Activated CD4-positive, alpha-beta T cell treated with anti-CD3 and anti-CD28 coated beads, Interleukin-2, amount 10 ng/mL, durations not matched to agents 7 days and 5 days (primary cell): ENCODE measurements at places on chromosomes 7 and 10. TPM values are rescaled to one million over a fixed set of nuclear protein-coding genes. Genes with fewer than 3 reads are reported as not detected.

Gene AKR1D1
- total RNA-seq = not detected

Gene SEC24C
- total RNA-seq = 93.1 TPM

Gene UPK3B
- 1.5 TPM for total RNA-seq

Gene MYH16
- not detected for total RNA-seq

DNA sequence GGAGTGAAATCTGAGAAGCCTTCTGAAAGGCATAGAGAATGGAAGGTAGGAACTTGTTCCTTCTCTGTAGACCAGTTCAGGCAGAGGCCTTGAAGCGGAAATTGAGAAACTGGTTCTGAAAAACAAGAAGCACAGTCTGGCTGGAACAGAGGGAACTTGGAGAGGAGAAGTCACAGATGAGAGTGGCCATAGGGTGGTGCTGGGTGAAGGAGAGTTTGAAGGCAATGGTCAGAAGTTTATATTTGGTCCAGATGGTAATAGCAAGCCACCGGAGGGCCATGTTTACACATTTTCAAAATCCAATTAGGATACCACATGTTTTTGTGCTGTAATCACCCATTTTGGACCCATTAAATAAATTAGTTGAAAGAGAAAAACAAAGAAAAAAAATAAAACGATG is 692.5 kb downstream of the INHBA start:
- no peaks in the 10 kb centered on the region for H3K4me1 ChIP-seq
- H3K4me3 ChIP-seq = no peak overlapping the region
- no peak overlapping the region for H3K27ac ChIP-seq

- H3K27ac ChIP-seq = no peak overlapping the region
- no peaks in the 10 kb centered on the region for H3K27me3 ChIP-seq
- no peaks in the 10 kb centered on the region for H3K36me3 ChIP-seq
- no peak for DNase-seq
- no peak overlapping the region for H3K4me3 ChIP-seq
These were observed 723.4 kb downstream of the PARD3 start for GRCh38 chr10:34091635-34092195.

- DNase-seq = no peak
- H3K4me1 ChIP-seq = peaks cover 17% of the 10 kb centered on the region
- peaks cover 4% of the 10 kb centered on the region for H3K36me3 ChIP-seq
- no peak overlapping the region for H3K4me3 ChIP-seq
- no peaks in the 10 kb centered on the region for H3K27me3 ChIP-seq
These were observed 127.1 kb downstream of the MLLT10 start for GRCh38 chr10:21661087-21661486.

DNA sequence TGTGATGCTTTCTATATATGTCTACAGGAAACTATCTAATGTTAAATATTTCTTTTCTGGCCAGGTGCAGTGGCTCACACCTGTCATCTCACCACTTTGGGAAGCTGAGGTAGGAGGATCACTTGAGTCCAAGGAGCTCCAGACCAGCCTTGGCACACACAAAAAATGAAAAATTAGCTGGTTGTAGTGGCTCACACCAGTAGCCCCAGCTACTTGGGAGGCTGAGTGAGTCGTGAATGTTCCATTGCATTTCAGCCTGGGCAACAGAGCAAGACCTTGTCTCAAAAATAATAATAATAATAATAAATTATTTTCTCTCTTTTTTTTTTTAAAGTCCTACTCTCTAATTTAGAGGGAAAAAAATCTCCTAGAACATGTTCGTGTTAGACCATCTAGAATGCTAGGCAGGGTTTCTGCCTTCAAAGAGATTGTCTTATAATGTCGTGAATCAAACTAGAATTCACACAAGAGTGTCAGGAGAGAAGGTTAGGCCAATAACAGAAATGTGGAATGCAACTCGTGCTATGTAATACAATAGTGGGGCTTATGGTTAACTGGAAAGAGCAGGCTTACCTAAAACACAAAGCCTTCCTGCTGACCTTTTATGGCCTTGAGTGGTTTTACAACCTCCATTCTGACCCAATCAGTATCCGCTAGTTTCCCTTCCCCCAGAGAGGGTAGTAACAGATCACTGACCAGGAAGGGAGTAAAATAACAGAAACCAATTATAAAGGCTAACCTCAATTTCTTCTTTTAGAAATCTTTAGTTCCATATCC is 46.3 kb downstream of the MYOF start:
- H3K4me3 ChIP-seq = no peak overlapping the region
- H3K27me3 ChIP-seq = no peaks in the 10 kb centered on the region
- no peaks in the 10 kb centered on the region for H3K4me1 ChIP-seq
- DNase-seq = no peak
